Activated naive CD8-positive, alpha-beta T cell treated with anti-CD3 and anti-CD28 coated beads, Interleukin-2, amount 10 ng/mL, durations not matched to agents 7 days and 5 days (primary cell): ENCODE measurements at places on chromosomes 2 and 18. TPM values are rescaled to one million over a fixed set of nuclear protein-coding genes. Genes with fewer than 3 reads are reported as not detected.

Gene TEX44
- not detected for total RNA-seq

Gene AGXT
- total RNA-seq, result not detected

Gene GALR1
- not detected for total RNA-seq

Gene QPCT
- 1.1 TPM for total RNA-seq

Gene AAMP
- 51.7 TPM for total RNA-seq

Gene LIMS1
- total RNA-seq, result 52.1 TPM

Gene HRH4
- 0.23 TPM for total RNA-seq

Gene ABCB11
- not detected for total RNA-seq

DNA sequence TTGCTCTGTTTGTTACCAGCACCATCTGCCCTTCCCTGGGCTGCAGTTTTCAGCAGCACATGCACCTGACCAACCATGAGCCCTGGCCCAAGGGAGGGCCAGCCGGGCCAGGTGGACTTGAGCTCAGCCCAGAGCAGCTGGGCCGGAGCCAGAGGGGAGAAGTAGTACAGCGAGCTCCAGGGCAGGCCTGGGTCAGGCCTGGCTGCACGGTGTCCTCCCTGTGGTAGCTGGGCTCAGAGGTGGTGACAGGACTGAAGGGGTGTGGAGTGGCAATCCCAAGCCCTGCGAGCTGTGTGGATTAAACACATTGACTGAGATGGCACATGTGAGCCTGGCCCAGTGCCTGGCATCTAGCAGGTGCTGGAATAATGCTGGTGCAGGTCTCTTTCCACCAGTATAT is 222.2 kb downstream of the GLI2 start:
- no peaks in the 10 kb centered on the region for H3K36me3 ChIP-seq
- DNase-seq, result no peak
- H3K4me1 ChIP-seq, result no peaks in the 10 kb centered on the region
- no peak overlapping the region for H3K4me3 ChIP-seq

GRCh38 chr18:57434536-57435494 is at the start of gene ONECUT2:
Gene ONECUT2 (plus strand): TSS chr18:57435374. CDS start chr18:57435717, 343 bp downstream.
- DNase-seq, result peak; percentile 58
- peaks cover 91% of the 10 kb centered on the region for H3K27me3 ChIP-seq
- no peaks in the 10 kb centered on the region for H3K36me3 ChIP-seq
- peak within 1 kb of the TSS; percentile 73 for H3K27ac ChIP-seq

- H3K27me3 ChIP-seq, result no peaks in the 10 kb centered on the region
- H3K4me3 ChIP-seq, result no peak overlapping the region
- DNase-seq, result no peak
- H3K4me1 ChIP-seq, result peaks cover 4% of the 10 kb centered on the region
- H3K27ac ChIP-seq, result no peak overlapping the region
These were observed 30.3 kb downstream of the ALMS1 start for GRCh38 chr2:73415906-73416305.

GRCh38 chr2:217803653-217803960 is 199.2 kb downstream of the TNS1 start:
- H3K27me3 ChIP-seq, result no peaks in the 10 kb centered on the region
- H3K4me1 ChIP-seq, result peaks cover 9% of the 10 kb centered on the region
- no peak overlapping the region for H3K4me3 ChIP-seq

DNA sequence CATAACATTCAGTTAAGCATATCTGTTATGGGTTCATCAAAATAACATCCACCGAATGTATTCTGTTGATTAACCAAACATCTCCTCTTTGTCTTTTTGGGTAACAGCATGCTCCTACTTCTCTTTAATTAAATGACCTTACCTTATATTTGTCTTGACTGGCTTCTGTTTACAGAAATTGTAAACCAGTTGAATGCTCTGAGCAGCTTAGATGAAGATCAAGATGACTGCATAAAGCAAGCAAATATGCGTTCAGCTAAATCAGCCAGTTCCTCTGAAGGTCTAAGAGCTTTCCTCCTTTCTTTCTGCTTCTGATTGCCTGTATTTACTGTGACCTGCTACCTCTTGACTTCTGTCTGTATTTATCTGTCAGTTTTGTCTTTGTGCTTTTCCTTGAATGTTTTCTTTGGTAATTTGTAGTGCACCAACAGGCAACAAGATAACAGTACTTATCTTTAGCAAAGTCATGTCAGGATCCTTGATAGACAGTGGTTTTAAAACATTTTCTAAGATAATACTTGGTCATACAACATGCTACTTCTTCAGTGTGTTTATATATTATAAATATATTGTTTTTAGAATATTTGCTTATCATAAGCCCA is 152.8 kb downstream of the EHBP1 start:
- peaks cover 9% of the 10 kb centered on the region for H3K36me3 ChIP-seq
- H3K27me3 ChIP-seq, result no peaks in the 10 kb centered on the region
- no peak overlapping the region for H3K4me3 ChIP-seq
- no peak for DNase-seq
- H3K4me1 ChIP-seq, result no peaks in the 10 kb centered on the region

DNA sequence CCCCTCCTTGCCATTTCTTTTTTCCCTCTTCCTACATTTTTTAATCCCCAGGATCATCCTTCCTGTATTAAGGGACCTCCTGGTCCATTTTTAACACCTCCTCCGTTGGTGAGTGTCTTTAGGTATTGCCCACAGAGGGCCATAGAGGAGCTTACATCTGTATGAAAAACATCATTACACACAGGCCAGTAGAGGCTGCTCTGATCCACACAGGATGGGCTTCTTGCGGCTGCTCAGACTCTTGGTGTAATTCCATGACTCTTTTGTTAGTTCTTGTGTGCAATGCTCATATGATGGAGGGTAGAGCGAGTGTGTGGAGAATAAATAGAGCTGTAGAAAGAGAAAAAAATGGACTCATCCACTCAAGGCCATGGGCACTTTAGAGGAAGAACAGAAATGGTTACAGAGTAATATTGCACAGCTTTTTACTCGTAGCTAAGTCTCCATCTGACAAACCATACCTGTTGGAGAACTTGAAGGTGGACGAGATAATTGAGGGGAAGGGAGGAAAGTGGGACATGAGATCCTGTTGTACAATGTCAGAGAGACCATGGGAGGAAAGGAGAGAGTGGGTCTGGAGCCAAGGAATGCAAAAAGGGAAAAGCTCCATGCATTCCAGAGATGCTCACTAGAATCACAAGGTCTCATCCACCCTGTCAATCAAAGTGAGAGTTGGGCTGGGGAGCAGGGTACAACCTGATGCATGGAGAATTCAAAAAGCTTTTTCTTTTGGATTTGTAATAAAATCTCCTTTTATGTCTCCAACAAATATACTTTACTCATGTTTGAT is 129.7 kb upstream of the TNP1 start:
- no peak overlapping the region for H3K4me3 ChIP-seq
- no peak for DNase-seq
- H3K27ac ChIP-seq, result no peak overlapping the region
- H3K27me3 ChIP-seq, result peaks cover 40% of the 10 kb centered on the region
- H3K36me3 ChIP-seq, result peaks cover 2% of the 10 kb centered on the region

- no peaks in the 10 kb centered on the region for H3K36me3 ChIP-seq
- H3K27ac ChIP-seq, result no peak overlapping the region
- no peak overlapping the region for H3K4me3 ChIP-seq
- H3K4me1 ChIP-seq, result no peaks in the 10 kb centered on the region
These were observed 136.7 kb downstream of the ANTXR1 start for GRCh38 chr2:69149631-69150215.

GRCh38 chr2:49049161-49049560 is 105.2 kb downstream of the FSHR start:
- H3K4me3 ChIP-seq, result no peak overlapping the region
- H3K4me1 ChIP-seq, result no peaks in the 10 kb centered on the region
- DNase-seq, result no peak
- no peaks in the 10 kb centered on the region for H3K27me3 ChIP-seq

- no peak overlapping the region for H3K4me3 ChIP-seq
- H3K27ac ChIP-seq, result no peak overlapping the region
- H3K27me3 ChIP-seq, result peaks cover 13% of the 10 kb centered on the region
These were observed 73.6 kb downstream of the ZNF521 start for GRCh38 chr18:25278394-25278793.
